Stimulated activated CD4-positive, alpha-beta T cell treated with anti-CD3 and anti-CD28 coated beads, Interleukin-1b, Interleukin-23, amount 100 ng/mL, for 1 hour (primary cell): ENCODE measurements at places on chromosomes 7 and 10.

DNA sequence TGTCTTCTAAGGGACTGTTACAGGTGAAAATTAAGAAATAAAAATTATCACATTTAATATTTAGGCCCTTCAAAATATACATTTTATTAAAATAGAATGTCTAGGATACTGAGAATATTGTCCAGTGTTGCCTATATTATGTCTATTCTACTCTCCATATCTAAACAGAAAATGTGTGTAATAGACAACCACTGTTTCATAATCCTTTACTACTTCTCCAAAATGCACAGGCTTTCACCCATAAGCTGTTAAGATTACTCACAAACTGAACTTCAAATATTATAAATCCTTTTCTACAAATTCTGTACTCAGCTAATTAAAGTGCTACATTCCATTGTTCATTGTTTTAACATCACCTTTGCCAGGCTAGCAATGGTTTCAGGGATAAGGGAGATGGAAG lies 56.7 kb upstream of the TFEC start:
- DNase-seq: no peak

- no peak for DNase-seq
These were observed 39.5 kb upstream of the FOXK1 start for GRCh38 chr7:4642468-4643203.

GRCh38 chr7:104848138-104848990 lies 165.6 kb upstream of the KMT2E start:
- DNase-seq: no peak

GRCh38 chr7:37532636-37533035 lies 84.0 kb upstream of the ELMO1 start:
- no peak for DNase-seq

DNA sequence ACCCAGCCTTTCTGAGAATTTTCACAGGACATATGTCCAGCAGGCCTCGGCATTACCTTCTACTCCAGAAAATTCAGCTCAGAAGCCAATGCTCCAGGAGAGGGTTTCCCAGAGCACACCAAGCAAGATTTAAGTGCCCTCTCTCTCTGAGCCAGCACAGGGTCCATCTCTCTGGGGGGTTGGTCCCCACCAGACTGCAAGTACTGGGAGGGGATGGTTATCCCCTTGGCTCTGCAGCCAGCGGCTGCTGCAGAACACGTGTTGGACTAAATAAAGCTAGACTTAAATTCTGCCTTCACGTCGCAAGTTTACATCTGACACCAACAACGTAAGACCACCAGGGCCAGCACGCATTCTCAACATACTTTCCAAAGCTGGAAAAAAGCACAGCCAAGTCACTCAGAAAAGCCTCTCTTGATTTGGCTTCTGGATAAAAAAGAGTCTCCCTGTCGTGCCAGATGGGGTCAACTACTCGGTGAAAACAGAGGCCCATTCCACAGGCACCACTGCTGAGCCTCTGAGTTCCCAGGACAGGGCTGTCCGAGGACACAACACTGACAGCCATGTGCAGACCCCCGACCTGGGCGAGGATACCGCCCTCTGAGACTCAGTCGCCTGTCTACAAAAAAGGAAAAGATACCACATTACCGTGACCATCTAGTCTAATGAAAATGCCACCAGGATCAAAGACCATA lies 77.3 kb downstream of the CTBP2 start:
- no peak for DNase-seq

GRCh38 chr10:102397222-102398171 lies 2.0 kb downstream of the NFKB2 start:
- no peak for DNase-seq
